HL-60 (cell line): ENCODE measurements at places on chromosomes 5 and 9.

GRCh38 chr5:394671-395155, 48.3 kb upstream of the EXOC3 start:
- no peak for DNase-seq

DNA sequence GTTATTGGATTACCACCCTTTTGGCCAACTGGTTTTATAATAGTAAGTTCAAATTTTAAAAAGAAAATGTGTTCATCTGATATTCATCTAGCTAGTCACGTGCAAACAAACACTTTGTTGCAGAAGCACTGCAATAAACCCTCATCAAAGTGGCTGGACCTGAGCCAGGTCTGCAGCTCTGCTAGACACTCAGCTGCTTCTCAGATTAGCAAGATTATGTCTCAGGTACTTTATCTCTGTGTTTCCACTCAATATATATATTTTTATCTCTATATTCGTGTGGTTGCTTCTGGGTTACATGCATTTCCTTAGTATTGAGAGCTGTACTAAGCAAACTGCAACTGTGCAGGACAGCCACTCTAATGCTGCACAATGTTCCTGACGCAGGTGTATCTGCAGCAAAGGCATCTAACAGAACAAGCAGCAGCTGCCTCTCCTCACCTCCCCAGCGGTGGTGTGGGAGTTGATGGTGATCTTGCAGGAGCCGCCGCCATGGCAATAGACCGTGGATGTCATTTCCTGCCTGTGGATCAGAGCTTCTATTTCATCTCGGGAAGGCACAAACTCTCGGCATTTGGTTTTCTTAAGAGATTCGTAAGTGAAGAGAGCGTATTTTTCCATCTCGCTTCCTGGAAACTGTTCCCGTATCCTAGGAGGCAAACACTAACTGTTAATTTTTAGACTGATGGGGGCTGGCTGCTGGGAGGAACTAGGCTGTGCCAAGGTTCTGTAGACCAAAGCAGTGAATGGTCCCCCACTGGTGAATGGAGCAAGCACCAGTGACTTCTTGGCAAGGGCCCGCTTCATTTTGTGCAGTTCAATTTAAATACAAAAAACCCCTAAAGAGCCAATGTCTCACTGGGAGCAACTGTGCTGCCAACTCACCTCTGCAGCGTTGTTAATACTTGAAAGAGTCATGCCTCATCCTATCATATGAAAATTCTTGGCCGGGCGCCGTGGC, 56.7 kb upstream of the RETREG1 start:
- DNase-seq, result no peak

- no peak for DNase-seq
These were observed 237.9 kb downstream of the ARHGAP26 start for GRCh38 chr5:143008032-143008431.

- DNase-seq, result no peak
These were observed 57.6 kb downstream of the OTULIN start for GRCh38 chr5:14721990-14722656.

GRCh38 chr9:89555451-89556375, 49.1 kb upstream of the GADD45G start:
- DNase-seq, result no peak

GRCh38 chr5:38650946-38651345, 94.5 kb upstream of the LIFR start:
- no peak for DNase-seq

- DNase-seq, result no peak
These were observed 109.8 kb upstream of the NMUR2 start for GRCh38 chr5:152514827-152515397.
